ENCODE measurements at places on chromosomes 13 and 19. TPM values are rescaled to one million over a fixed set of nuclear protein-coding genes. Genes with fewer than 3 reads are reported as not detected.

DNA sequence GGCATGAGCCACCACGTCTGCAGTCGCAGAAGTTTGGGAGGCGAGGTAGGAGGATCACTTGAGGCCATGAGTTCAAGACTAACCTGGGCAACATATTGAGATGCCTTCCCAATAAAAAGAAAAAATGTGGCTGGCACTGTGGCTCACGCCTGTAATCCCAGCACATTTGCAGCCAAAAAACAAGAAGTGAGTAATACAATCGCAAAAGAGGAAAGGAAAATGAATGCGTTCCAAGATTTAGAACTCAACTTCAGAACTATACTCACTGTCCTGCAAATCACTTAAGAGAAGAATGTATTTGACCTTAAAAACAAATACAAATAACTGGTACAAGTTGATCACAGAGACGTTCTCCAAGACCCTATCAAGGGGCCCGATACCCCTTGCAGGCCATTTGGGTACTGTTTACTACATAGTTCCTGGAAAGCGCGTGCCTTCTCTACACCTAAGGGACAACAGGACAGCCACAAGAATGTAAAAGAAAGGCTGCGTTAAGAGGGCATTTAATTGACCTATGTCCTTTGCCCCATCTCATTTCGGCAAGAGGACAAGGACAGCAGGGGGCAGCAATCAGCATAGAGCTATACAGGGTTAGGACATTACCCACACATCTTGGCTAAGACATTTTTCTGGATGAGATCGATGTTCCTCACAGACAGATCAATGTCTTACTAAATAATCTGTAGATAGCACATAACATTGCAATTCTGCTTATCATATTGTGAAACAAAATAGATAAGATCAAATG is 41.3 kb downstream of the FLT3 start:
- no peak for DNase-seq

DNA sequence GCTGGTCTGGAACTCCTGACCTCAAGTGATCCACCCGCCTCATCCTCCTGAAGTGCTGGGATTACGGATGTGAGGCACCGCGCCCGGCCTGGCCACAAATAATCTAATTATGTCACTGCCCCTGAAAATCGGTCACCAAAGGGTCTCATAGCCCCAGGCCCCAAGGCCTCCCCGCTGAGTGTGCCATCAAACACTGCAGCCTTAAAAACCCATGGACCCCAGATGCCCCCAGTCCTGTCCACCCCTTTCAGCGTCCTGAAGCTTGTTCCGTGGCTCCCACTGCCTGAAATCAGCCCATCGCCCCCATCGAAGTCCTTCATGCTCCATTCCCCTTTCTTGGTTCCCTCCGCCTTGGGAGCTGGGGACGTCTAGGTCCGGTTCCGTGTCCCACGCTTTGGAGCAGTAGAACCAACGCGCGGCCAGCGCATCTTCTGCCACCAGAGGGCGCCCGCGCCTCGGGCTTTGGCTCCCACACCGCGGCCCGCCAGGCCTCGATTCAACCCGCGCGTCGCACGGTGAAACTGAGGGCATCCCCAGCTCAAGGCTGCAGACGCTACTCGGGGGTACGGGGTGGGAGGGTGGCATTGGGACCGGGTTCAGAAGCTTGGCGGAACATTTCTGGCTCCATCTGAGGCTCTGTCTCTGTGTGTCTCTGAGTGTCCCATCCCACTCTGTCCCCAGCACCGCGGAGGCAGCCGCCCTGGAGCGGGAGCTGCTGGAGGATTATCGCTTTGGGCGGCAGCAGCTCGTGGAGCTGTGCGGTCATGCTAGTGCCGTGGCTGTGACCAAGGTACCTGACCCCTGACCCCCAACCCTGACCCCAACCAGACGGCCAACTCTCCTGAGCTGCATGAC is 3.5 kb downstream of the YJEFN3 start:
- no peak for DNase-seq

- no peak for DNase-seq
Measured at GRCh38 chr13:24313439-24313838, 4.1 kb downstream of the C1QTNF9 start.

- DNase-seq: no peak
Measured at GRCh38 chr13:97385146-97385545, 48.8 kb upstream of the RAP2A start.

ZNF528 gene
- 3.2 TPM for total RNA-seq

GRCh38 chr13:80224468-80224867 is 116.5 kb downstream of the SPRY2 start:
- DNase-seq: no peak

GRCh38 chr13:51412431-51412830 is 40.4 kb downstream of the INTS6 start:
- DNase-seq: no peak

ACER1 gene
- not detected for total RNA-seq

TMEM38A gene
- total RNA-seq: 3.7 TPM

DNA sequence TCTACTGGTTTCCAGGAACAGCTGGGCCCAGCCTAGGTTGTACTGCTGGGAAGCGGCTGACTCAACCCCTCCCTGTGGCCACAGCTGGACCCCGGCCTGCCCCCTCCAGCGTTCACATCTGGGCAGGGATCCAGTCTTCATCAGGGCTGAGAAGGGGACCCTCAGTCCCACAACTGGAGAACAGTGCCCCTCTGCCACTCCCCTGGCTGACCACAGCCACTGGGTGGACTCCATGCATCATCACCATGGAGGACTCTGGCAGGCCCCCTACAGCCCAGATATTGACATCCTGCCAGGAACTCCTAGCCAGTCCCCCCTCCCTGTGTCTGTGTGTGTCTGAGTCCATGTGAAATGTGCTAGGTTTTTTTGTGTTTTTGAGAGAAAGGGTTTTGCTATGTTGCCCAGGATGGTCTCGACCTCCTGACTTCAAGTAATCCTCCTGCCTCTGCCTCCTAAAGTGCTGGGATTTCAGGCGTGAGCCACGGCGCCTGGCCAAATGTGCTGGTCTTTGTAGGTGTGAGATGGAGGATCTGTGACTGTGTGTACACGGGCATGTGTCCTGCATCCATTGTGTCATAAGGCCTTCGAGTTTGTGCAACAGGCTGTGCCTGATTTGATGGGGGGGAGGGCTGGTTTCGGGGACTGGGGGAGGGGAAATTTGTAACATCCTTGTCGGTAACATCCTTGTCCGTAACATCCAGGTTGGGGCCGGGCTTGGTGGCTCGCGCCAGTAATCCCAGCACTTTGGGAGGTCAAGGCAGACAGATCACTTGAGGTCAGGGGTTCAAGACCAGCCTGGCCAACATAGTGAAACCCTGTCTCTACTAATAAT is 4.0 kb upstream of the HOOK2 start:
- DNase-seq: no peak

KCTD4 gene
- total RNA-seq: not detected

DNA sequence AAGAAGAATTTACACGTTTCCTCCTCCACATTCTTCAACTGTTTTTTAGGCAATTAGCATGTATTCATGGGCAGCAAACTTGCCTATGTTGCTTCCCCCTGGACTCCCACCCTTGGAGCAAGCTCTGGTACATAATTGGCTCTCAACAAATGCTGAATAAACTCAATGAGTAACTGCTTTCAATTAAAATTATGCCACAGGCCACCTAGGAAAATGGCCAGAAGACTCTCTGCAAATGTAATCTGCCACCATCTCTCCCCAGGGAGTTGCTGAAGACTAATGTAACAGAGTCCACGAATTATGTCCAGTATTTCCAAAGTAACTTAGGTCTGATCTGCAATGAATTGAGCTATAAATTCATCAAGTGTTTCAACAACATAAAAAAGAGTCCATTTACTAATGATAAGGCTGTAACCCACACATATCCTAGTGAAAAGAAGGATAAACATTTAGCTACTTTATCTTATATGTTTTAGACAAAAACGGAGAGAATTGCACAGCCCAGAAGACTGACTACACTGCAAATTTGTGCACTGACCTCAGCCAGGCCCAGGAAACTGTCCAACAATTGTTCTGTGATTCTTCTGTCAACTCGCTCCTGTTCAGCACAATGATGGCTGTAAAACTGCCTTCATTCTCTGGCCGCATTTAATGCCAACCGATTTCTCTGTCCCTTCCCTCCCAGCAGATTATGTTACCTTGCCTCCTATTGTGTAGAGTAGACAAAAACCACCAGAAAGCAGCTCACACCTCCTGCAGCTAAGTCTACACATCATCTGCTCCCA is 808.6 kb upstream of the ARGLU1 start:
- no peak for DNase-seq

GRCh38 chr13:97809576-97809975 is 143.9 kb upstream of the IPO5 start:
- DNase-seq: no peak

GRCh38 chr19:4802711-4803110 is 11.2 kb downstream of the FEM1A start:
- DNase-seq: no peak

BICRA gene
- total RNA-seq: 13.2 TPM

MAB21L1 gene
- not detected for total RNA-seq

UBE2L5 gene
- total RNA-seq: not detected

GRCh38 chr13:33235564-33235963 is 50.0 kb downstream of the STARD13 start:
- no peak for DNase-seq

DNA sequence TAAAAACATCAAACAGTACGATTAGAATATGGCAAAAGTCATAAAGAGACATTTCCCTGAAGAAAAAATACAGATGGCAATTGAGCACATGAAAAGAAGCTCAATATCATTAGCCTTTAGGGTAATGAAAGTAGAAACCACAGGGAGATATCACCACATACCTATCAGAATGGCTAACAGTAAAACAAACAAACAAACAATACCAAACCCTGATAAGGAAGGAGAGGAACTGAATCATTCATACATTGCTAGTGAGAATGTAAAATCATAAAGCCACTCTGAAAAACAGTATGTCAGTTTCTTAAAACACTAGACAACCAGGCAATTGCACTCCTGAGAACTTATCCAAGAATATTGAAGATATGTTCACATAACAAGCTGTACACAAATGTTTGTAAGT is 1342.5 kb upstream of the SLC10A2 start:
- no peak for DNase-seq

KLK4 gene
- not detected for total RNA-seq

TMC4 gene
- 3.2 TPM for total RNA-seq

DNA sequence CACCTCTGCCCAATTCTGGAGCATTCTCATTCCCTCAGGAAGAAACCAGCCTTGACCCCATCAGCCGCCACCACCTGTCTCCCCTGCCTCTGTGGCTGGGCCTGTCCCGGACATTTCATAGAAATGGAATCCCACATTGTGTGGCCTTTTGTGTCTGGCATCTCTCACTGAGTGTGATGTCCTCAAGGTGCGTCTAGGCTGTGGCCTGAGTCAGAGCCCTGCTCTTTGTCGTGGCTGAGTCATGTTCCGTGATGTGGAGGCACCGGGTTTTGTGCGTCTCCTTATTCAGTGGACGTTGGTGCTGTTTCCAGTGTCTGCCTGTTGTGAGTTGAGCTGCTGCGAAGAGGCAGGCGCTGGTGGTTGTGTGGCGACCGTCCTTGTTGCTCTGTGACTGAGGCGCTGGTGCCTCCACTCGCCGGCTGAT is 3.5 kb downstream of the FZR1 start:
- no peak for DNase-seq

- no peak for DNase-seq
Measured at GRCh38 chr19:52941941-52942385, 18.7 kb upstream of the ZNF888 start.

GRCh38 chr19:4702764-4703163 is 20.9 kb downstream of the DPP9 start:
- DNase-seq: no peak

TGFBR3L gene
- total RNA-seq: 11.6 TPM

DNA sequence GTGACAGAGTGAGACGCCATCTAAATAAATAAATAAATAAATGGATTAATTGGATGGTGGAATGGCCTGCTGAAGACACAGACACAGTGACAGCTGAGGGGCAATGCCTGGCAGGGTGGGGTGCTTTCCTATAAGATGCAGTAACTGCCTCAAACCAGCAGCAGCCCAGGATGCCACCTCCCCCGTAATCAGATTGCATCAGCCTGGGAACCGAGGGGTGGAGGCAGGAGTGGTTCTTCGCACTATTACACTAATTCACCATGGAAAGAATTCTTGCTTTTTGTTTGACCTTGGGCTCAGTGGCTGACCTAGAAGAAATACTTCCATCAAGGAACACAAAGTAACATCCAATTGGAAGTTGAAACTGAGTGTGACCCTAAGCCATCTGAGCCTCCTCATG is 31.6 kb upstream of the USP12 start:
- DNase-seq: no peak

GRCh38 chr13:104442536-104442935 is 1376.3 kb upstream of the SLC10A2 start:
- no peak for DNase-seq

- DNase-seq: no peak
Measured at GRCh38 chr19:4241824-4242430, 5.0 kb upstream of the YJU2 start.

LILRA1 gene
- not detected for total RNA-seq

DNA sequence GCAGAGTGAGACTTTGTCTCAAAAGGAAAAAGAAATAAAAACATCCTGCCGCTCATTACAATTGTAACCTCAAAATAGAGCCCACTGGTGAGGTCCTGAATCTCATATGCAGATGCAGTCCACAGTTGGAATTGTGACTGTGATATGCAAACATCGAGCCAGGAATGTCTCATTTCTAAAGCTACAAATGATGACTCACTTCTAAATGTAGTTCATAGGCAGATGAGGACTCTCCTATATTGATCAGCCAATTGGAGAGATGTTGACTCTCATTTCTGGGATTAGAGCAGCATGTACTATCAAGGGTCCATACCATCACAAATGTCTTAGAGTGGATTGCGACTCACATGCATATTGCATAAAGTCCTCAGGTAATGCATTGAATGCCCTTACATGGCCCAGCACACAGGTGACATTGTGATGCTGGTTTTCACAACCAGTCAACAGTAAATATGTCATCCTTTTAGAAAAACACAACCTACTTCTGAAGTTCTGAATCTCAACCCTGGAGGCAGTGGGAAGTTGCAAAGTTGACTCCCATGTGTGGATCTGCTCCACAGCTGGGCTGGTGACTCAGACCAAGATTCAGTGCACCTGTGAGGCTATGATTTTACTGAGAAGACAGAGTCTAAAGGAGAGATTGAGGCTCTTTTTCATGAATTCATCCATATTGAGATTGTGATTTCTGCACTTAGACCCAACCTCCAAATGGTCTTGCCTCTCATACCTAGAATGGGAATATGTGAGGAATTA is 16.9 kb upstream of the ZNF254 start:
- DNase-seq: no peak

DNA sequence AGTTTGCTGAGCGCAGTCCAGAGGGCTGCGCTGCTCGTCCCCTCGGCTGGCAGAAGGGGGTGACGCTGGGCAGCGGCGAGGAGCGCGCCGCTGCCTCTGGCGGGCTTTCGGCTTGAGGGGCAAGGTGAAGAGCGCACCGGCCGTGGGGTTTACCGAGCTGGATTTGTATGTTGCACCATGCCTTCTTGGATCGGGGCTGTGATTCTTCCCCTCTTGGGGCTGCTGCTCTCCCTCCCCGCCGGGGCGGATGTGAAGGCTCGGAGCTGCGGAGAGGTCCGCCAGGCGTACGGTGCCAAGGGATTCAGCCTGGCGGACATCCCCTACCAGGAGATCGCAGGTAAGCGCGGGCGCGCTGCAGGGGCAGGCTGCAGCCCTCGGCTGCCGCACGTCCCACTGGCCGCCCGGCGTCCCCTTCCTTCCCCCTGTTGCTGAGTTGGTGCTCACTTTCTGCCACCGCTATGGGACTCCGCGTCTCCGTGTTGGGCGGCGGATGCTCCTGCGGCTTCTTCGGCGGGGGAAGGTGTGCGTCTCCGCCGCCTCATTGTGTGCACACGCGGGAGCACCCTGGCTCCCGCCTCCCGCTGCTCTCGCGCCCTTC is 772 bp downstream of the GPC6 start:
- DNase-seq: no peak

NKPD1 gene
- 0.13 TPM for total RNA-seq

GRCh38 chr19:6108721-6109633 is 1.3 kb downstream of the RFX2 start:
- no peak for DNase-seq

LEUTX gene
- total RNA-seq: not detected

Data from chondrocyte (in vitro differentiated cells).